Anterior cingulate cortex (tissue), 58 donors: ENCODE measurements at places on chromosomes 1 and 21.

- no peak for DNase-seq
Measured at GRCh38 chr1:197145446-197146024, 934 bp downstream of the ASPM start.

- no peak for DNase-seq
Measured at GRCh38 chr1:213921311-213921710, 66.5 kb upstream of the PROX1 start.

- no peak for DNase-seq
Measured at GRCh38 chr1:3205815-3206214, 136.8 kb downstream of the PRDM16 start.

GRCh38 chr1:160910170-160910750, 25.3 kb upstream of the ITLN1 start:
- DNase-seq, result no peak

GRCh38 chr1:58885998-58886397, 102.2 kb upstream of the JUN start:
- no peak for DNase-seq

GRCh38 chr1:9344426-9345200, 51.9 kb downstream of the SPSB1 start:
- DNase-seq, result no peak

DNA sequence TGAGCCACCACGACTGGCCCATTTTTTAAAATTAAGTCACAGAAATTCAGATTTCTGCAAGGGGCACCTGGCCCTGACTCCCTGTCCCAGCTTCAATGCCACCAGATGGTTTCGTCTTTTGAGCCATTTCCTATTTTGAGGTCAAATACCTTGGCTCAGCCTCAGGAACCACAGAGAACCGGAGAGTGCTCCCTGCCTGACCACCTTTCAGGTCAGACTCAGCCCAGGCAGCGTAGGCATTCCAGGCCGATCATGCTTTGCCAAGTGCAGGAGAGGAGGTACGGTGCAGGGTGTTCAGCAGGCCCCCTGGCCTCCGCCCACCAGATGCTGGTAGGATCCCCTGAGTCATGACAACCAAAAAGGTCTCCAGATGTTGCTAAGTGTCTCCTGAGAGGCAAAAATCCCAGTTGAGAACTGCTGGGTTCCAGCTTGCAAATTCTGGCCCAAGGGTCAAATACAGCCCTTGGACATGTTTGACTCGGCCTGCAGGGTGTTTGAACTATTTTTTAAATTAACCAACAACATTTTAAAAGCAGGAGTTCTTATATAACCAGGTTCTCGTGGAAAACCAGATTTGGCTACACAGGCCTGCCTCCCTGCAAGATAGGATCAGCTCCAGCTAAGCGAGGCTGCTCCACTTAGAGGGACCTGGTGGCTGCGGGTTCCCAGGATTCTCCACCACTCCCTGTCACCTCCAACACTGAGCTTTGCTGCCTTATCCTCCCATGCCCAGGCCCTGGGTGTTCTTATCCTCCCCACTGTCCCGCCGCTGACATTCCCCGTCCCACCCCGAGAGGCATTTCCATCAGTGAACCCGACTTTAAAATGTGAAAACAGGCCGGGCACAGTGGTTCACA, 61.9 kb upstream of the TARDBP start:
- DNase-seq, result no peak

DNA sequence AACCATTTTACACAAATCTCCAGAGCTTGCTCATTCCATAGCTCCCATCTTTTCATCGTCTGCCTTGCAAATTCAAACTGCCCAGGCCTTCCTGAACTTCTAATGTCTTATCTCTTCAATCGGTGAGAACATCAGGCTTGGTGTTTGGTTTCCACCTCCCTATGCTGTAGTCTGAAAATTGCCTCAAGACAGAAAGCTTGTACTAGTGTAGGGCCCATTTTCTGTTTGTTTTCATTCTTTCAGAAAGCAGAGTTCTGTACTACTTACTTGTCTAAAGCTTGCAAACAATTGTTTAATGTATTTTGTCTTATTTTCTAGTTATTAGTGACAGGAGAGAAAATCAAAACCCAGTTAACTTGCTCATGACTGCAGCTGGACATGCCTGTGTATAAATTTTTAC, 16.8 kb downstream of the HOOK1 start:
- DNase-seq, result no peak
